ENCODE measurements at places on chromosomes 2 and 18.

- DNase-seq = no peak
These were observed 145.1 kb downstream of the ASB1 start for GRCh38 chr2:238571661-238572372.

DNA sequence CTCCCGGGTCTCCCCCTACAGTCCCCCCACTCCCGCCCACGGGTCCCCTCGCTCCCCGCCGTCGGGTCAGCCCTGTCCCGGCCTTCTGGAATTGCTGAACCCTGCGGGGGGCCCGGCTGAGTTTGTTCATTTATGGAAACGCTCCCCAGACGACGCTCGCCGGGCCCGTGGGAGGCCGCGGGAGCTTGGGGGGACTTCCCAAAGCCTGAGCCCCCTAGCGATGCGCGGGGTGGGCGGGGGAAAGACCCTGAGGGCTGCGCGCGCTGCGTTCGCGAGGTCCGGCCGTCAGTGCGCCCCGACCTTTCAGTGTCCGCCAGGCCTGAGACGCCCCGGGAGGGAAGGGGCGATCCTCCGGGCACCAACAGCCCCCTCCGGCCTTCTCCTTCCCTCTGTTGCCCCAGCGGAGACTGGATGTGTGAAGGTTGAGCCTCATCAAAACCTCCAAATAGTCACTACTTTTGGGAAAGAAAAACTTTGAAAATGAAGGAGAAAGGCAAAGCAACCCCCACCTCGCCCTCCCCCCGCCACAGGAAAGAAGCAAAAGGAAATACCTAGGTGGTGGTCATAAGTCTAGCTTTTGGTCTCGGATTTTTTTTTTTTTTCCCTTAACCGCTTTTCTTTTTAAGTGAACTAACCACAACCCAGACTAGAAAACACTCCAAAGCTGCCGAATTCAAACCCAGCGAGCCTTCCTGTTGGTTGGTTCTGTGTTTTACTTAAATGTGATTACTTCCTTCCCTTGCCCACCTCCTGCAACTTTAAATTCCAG is 509 bp upstream of the CYS1 start:
- peak; percentile 70 for DNase-seq

DNA sequence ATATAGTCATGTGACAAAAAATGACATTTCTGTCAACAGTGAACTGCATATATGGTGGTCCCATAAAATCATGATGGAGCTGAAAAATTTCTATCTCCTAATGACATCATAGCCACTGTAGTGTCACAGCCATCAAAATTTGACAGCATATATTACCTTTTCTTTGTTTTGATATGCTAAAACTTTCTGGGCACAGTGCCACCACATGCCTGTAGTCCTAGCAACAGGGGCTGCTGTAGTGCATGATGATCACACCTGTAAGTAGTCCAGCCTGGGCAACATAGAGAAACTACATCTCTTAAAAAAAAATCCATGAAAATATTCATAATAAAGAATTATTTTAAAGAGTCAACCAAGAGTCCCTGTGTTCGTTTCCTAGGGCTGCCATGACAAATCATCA is 155.5 kb upstream of the SERTAD2 start:
- DNase-seq = no peak

- DNase-seq = no peak
These were observed 39.1 kb downstream of the HNMT start for GRCh38 chr2:138003411-138003810.

DNA sequence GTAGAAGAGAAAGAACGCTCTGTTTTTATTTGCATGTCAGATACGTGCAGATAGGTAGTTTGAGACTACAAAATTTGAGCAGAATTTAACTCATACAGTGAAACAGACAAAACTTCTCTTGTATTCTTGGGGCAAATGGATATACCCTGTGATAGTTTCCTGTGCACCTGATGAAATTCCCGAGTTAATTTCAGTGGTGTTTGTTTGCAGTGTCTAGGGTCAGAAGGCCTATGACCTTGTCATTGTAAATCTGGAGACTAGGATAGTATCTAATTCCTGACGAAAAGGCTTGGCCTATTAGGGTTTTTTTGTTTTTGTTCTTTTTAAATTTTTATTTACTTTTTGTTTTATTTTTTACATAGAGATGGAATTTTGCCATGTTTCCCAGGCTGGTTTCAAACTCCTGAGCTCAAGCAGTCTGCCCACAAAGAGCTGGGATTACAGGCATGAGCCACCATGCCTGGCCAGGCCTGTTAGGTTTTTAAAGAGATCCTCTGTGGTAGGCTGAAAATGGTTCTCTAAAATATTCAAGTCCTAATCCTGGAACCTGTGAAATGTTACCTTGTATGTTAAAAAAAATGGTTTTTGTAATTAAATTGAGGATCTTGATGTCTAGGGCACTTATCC is 17.6 kb downstream of the LCLAT1 start:
- DNase-seq = no peak

DNA sequence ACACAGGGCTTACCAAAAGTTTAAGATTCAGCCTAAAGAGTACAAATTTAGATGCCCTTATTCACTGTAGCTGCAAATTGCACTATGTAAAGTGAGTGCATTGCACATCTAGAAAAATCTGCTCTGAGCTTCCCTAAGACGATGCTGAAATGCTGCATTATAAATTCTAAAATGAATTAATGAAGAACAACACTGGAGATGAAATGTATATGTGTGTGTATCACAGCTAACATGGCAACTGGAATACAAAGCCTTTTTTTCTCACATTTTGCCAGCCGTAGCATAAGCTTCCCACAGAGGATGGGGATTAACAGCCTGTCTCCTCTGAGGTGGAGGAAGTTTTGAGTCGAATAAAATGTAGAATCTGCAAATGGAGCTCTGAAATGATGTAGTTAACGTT is 338.3 kb upstream of the ZEB2 start:
- DNase-seq = no peak

GRCh38 chr2:157839822-157840221 is 36.3 kb downstream of the ACVR1 start:
- DNase-seq = no peak

- DNase-seq = no peak
These were observed 133.8 kb downstream of the MEIS1 start for GRCh38 chr2:66568650-66569300.

DNA sequence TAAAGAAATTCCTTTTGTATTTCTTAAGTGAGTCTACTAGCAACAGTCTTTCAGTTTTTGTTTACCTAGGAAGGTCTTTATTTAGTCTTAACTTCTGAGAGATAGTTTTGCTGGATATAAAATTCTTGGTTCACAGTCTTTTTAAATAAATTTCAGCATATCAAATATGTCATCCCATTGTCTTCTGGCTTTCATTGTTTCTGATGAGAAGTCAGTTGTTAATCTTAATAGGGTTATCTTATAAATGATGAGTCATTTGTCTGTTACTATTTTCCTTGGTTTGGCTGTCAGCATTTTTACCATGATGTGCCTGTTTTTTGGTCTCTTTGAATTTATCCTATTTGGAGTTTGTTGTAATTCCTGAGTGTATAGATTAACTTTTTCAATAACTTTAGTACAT is 129.3 kb downstream of the FAM210A start:
- DNase-seq = no peak

GRCh38 chr2:151198645-151199044 is 63.0 kb downstream of the RBM43 start:
- no peak for DNase-seq

- DNase-seq = no peak
These were observed 47.7 kb downstream of the OSBPL6 start for GRCh38 chr2:178241844-178242551.

DNA sequence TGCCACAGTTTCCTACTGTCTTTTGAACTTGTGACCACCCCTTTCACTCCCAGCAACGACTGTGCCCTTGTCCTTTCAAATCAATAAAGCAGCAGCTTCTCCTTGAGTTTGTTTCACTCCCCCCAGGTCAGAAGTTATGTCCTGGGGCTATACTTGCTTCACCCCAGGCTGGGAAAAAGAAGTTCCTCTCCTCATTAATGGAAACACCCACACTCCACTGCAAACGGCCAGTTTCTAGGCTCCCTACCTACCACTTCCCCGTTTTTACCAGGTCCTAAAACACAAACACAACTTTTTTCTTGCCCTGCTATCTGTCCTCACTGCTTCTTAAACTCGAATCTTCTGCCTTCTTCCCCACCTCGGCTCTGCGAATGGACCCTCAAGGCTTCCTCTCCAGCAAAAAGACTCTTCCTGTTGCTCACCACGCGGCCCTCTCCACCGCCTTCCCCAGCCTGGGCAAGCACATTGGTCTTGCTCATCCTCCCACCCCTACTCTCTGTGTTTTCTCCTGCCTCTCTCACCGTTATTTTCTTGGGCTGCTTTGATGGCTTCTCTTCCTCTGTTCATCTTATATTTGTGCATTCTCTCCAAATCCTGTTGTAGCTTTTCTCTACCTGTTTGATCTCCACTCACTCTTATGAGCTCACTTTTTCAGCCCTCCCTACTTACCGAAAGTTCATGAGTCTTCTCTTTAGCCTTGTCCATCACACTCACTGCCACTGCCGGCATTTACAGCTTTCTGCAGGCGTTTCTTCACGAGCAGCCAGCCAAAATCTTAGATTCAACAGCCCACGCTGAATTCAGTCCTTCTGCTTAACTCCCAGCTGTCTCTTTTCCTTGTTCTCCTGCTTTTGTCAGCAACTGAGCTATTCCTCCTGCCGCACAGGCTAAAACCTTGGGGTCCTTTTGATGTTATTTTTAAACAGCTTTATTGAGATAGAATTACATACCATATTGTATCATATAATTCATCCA is 7.0 kb upstream of the SP5 start:
- DNase-seq = no peak

DNA sequence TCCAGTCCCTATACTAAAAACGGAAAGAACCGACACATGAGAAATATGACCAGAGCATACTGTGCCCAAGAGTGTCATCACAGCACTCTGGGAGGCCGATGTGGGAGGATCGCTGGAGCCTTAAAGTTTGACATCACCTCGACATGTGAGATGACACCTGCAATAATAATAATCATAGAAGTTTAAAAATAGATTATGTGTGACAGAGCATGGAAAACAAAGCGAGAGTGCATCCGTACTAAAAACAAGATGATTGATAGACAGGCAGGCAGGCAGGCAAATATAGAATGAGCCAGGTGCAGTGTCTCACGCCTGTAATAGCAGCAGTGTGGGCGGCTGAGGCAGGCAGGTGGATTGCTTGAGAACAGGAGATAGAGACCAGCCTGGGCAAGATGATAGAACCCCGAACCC is 114.8 kb upstream of the ANKRD30BL start:
- no peak for DNase-seq

GRCh38 chr2:170917957-170918356 is 11.1 kb upstream of the GORASP2 start:
- DNase-seq = no peak

DNA sequence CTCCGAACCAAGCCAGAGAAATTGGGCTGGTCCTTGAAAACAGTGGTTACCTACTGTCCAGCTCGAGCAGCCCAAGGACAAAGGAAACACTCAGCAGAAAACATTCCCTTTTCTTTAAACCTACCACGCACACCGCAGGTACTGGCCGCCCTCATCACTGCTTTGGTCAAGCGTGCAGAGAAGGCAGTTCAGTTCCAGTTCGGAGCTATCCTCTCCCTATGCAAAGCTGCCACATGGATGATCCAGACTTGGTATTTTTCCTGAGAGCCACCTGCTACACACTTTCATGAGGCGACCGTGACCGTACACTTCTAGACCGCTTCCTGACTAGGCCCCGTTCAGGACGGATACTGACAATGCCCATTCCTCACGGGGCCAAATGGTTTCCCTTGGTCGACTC is 4.3 kb upstream of the POLR2D start:
- no peak for DNase-seq

GRCh38 chr2:169042856-169043255 is 11.7 kb upstream of the ABCB11 start:
- no peak for DNase-seq

- DNase-seq = no peak
These were observed 489.1 kb downstream of the ZEB2 start for GRCh38 chr2:144030791-144031190.

GRCh38 chr2:72745679-72746368 is 80.0 kb downstream of the EXOC6B start:
- peak; percentile 1 for DNase-seq

DNA sequence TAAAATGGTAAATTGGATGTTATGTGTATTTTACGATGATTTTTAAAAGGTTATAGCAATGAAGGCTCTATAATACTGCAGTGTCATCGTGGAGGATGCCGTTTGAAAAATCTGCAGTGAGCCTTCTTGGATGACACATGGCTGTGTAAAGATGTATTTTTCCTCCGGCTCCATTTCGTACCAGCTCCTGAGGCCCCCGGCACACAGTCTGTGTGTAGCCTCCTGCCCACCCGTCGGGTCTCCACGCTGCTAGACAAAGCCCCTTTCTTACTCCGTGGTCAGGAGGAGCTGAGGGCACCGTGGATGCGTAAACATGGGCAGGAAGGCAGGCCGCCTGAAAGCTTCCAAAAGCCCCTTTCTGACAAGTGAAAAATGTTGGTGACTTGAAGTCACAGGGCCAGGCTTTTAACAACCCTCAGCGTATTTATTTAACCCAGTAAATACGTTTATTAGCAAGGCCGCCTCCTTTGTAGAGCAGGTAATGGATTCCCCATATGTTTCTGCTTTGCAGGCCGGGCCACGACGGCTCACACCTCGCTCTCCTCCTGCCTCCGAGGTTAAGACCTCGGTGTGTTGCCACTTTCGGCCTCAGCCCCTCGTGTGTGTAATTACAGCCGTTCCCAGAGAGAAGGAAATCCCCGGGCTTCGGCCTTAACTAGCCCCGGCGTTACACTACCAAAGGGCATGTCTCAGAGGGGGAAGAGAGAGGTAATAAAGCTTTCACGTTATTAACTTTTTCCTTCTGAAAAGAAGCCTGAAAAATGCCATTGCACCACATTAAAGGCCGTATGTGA is 72.8 kb downstream of the DDX1 start:
- no peak for DNase-seq

DNA sequence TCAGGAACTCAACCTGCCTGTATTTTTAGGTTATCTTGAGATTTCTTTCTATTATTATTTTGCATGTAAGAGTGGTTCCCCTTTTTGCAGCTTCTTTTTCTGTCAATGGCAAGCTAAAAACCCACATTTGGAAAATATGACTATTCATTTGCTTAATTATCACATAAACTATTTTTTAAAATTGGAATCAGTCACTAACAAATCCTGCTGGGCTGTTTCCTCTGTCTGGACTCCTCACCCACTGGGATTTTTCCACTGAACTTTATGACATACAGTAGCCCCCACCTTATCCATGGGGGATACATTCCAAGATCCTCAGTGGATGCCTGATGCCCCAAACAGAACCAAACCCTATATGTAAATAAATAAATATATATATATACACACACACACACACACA is 447.3 kb downstream of the DLGAP1 start:
- no peak for DNase-seq

DNA sequence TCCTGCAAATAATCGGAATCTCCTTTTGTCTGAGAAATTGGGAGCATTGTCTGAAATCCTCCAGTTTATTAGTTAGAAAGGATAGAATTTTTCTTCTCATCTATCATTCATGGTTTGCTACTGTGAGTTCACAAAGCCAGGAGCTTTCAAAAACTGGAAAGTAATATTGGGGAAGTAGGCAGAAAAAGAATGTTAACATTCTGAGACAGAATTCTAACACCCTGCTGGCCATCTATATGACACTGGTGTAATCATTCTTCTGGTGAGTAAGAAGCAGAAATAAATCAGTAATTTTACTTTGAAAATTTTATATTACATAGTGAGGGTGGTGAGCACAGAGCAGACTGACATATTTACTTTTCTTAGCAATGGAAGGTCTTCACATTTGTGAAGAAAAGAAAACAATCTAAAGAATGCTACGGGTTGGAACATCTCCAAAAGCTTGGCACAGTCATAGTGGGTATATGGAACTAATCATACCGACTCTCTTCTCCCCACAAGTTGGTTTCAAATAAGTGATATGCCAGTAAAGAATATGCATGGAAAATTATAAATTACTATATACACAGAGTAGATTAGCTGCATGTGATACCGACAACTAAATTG is 344.9 kb downstream of the LPIN1 start:
- no peak for DNase-seq

- DNase-seq = no peak
These were observed 16.7 kb upstream of the MSGN1 start for GRCh38 chr2:17799301-17800120.

Data from central memory CD4-positive, alpha-beta T cell (primary cell).